Kidney (tissue), 22 donors: ENCODE measurements at places on chromosomes 12 and 14.

DNA sequence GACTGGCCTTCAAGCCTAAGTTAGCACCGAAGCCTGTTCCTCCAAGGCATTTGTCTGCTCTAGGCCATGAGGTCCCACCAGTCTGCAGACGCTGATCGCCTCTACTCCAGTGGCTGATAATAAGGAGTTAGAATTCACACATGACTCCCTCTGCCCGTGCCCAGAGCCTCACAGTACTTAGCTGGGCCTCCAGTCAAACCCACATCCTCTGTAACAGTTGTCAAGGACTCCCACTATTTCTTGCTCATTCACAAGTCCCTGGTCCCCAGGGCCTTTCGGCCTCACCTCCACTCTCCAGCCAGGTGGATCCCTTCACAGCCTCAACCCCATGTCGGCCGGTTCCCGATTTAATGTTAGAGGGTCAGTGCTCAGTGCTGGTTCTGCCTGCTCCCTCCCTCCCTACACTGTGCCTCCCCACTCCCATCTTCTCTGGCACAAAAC, 6.3 kb upstream of the KRT5 start:
- H3K36me3 ChIP-seq: no peaks in the 10 kb centered on the region
- H3K4me3 ChIP-seq: no peak overlapping the region
- no peak for DNase-seq
- H3K27ac ChIP-seq: no peak overlapping the region
- no peaks in the 10 kb centered on the region for H3K4me1 ChIP-seq

GRCh38 chr12:70459786-70460185, 93.7 kb downstream of the KCNMB4 start:
- H3K4me1 ChIP-seq: no peaks in the 10 kb centered on the region
- no peaks in the 10 kb centered on the region for H3K36me3 ChIP-seq
- H3K4me3 ChIP-seq: no peak overlapping the region
- no peak for DNase-seq
- H3K27me3 ChIP-seq: no peaks in the 10 kb centered on the region

DNA sequence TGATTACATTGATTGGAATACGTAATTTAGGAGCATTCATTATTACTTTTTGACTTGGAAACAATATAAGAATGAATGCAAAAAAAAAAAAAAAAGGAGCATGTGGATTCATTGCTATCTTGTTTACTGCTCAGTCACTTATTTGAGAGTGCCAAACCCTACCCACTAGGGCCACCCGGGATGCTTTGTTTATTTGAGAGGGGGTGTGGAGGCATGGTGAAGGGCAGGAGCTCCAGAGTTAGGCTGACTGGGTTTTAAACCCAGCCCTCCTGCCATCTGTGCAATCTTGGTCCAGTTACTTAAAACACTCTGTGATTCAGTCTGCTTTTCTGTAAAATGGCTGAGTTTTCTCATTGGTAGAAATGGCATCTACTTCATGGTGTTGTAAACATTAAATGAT, 195.2 kb downstream of the RAD51B start:
- H3K36me3 ChIP-seq: no peaks in the 10 kb centered on the region
- H3K27me3 ChIP-seq: no peaks in the 10 kb centered on the region
- no peaks in the 10 kb centered on the region for H3K4me1 ChIP-seq
- no peak overlapping the region for H3K27ac ChIP-seq

DNA sequence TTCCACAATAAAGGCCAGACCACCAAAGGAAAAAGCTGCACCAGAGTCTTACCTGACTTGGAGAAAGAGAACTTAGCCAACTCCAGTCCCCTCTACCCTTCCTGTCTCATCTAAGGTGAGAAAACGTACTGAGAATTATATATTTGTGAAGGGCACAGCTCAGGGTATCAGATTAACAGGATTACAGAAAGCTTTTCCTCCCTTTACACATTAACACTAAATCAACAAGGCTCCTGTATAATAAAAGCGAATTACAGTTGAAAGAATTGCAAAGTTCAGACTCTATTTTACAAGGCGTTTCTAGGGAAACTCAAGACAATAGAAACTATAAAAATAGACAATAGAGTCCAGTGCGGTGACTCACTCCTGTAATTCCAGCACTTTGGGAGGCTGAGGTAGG, 82.7 kb upstream of the RPL10L start:
- no peaks in the 10 kb centered on the region for H3K36me3 ChIP-seq
- no peak overlapping the region for H3K27ac ChIP-seq
- no peaks in the 10 kb centered on the region for H3K27me3 ChIP-seq
- DNase-seq: no peak
- no peak overlapping the region for H3K4me3 ChIP-seq
- no peaks in the 10 kb centered on the region for H3K4me1 ChIP-seq

- no peak for DNase-seq
- no peak overlapping the region for H3K4me3 ChIP-seq
- no peaks in the 10 kb centered on the region for H3K27me3 ChIP-seq
- H3K27ac ChIP-seq: no peak overlapping the region
Observed at GRCh38 chr12:106086696-106087095, 52.1 kb downstream of the NUAK1 start.

- H3K27me3 ChIP-seq: no peaks in the 10 kb centered on the region
- H3K4me1 ChIP-seq: no peaks in the 10 kb centered on the region
- H3K36me3 ChIP-seq: no peaks in the 10 kb centered on the region
- no peak overlapping the region for H3K27ac ChIP-seq
- no peak overlapping the region for H3K4me3 ChIP-seq
Observed at GRCh38 chr14:69535230-69535848, 39.3 kb downstream of the CCDC177 start.

DNA sequence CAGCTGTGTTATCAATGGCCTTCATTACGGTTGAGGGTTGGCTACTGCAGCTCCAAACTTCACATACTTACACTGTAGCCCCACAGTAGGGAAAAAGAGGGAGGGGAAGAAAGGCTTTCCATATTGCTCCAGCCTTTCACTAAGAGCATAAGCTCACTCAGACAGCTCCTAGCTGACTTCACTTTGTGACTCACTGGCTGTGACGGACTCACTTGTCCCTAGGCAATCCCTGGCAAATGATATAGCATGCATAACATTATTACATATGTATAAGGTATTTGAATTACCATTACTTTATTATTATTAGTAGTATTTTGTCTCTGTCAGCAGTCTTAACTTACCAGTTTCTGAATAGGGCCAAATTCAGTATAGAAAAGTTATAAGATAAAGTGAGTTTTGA, 350.7 kb downstream of the RMST start:
- no peak for DNase-seq
- H3K27me3 ChIP-seq: no peaks in the 10 kb centered on the region
- H3K4me1 ChIP-seq: no peaks in the 10 kb centered on the region
- H3K36me3 ChIP-seq: no peaks in the 10 kb centered on the region
- no peak overlapping the region for H3K27ac ChIP-seq
